ENCODE measurements at places on chromosomes 5 and 9.
A peak's percentile ranks its signal among the peaks of the same experiment; 100 is the strongest.

DNA sequence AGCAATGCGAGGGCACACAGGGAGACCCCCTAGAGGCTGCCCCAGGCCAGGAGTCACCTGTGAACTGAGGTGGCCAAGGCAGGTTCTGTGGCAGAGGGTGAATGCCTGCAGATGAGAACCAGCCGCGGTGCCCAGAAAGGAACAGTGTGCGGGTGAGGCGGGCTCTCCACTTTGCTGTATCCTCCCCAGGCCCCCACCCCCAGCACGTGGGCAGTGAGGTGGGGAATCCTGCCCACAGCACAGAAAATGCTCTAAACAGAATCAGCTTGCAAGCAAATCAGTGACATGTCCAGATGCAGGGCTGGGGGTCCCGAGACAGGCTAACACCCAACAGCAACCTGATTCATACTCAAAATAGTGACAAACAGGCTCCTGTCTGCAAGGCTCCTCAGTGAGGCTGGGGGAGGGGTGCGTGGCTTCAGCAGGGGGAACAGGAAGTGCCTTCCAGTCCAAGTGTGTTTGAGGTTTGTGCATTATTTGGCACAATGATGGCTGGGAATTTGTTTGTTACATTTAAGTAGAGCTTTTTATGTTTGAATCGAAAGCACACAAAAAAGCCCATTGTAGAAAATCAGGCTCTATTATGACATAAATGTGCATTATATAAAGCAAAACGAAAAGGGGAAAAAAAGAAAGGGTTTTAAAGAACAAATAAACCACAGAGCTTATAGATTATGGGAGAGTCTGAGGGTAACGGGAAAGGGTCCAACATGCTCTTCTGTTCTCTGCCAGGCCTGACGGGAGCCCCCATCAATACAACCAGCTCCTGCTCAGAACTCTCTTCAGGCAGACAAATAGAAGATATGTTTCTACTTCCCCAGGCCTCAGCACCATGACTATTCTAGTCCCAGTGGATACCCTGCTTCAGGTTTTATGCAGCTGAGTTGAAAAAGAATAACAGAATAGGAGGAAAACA is 201.3 kb downstream of the HSD17B3 start:
- no peak for DNase-seq

- DNase-seq, result no peak
These were observed 54.7 kb downstream of the ANXA2R start for GRCh38 chr5:42985129-42986037.

GRCh38 chr5:79168031-79168430 is 56.4 kb downstream of the BHMT start:
- DNase-seq, result no peak

GRCh38 chr5:129392681-129393080 is 67.4 kb upstream of the ADAMTS19 start:
- no peak for DNase-seq

DNA sequence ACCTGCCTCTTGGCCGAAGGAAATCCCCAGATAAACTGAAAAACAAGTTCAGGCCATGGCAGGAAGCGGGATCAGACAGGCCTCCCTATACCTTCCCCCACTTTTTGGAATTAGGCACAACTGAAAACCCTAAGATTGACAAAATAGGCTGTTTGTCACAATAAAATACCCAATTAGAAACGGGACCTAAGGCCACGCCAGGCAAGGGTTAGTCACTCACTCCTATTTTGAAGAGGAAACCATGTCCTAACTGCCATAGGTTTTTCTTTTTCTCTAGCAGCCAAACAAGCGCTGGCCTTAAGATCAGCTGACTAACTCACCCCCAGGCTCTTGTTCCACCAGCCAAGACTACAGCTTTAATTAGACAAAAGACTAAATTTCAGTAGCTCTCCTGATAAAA is 11.9 kb downstream of the FBP2 start:
- DNase-seq, result no peak

DNA sequence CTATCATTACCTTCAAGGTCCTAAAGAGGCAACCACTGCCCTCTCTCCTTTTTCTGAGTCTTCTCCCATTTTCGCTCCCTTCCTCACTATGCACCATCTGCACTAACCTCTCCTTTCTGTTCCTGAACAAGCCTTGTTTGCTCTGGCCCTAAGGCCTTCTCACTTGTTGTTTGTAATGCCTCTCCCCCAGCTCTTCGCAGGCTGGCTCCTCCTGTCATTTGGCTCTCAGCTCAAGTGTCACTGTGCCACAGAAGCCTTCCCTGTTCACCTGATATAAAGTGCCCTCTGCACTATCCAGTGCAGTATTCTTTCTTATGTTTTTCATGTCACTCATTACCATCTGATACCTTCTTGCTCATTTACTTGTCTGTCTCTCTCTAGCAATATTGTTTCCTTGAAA is 303.7 kb downstream of the KCNN2 start:
- no peak for DNase-seq

DNA sequence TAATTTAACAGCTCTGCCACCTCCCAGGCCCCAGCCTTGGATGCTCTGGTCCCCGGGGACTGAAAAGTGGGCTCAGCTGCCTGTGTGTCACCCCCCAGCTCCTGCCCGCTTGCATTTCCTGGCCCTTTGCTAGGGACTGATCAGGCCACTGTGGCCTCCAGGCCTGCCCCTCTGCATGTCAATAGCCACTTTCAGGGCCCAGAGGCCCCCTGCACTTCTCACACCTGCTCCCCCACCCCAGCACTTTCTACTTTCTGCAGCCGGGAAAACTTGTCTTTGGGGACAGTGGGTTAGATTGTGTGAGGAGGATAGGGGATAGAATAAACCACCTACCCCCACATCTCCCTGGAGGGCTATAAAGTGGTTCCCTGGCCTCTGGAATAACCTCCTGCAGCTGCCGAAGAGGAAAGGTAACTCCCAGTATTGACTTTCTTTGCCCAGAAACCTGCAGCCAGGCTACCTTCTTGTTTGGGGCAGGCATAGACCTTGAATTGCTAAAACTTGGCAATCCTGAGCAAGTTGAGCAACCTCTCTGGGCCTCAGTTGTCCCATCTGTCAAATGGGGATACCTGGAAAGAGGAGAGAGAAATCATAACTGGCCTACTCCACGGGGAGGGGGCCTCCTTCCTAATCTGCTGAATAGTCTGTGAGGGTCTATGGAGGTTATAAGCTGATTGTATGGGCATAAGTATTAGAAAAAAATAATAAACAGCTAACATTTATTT is 7.8 kb downstream of the AIF1L start:
- no peak for DNase-seq

DNA sequence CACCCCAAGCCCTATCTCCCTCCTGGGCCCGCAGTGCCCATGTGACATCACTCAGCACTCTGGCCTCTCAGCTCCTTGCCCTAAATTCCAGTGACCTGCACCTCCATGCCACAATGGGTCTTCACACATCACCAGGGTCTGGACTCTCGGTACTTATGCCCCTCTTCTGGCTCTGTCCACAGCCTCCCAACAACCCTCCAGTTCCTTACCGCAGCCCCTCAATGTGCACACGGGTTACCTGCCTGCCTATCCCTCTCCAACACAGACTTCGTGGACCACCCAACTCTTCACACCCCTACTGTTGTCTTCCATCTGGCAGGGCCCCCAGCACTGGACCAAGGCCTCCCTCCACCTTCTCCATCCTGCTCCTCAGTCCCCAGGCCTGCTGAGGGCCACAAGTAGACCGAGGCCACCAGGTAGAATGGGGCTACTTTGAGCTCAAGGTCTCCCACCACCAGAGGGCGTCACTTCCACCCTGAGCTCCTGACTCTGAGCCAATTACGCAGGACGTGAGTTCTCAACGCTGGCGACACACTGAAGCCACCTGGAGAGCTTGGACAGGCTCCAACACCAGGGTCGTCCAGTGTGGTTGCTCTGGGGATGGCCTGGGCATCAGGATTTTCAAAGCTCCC is 172.1 kb downstream of the GABBR2 start:
- no peak for DNase-seq

- no peak for DNase-seq
These were observed 36.4 kb downstream of the POU5F2 start for GRCh38 chr5:93704996-93705395.

DNA sequence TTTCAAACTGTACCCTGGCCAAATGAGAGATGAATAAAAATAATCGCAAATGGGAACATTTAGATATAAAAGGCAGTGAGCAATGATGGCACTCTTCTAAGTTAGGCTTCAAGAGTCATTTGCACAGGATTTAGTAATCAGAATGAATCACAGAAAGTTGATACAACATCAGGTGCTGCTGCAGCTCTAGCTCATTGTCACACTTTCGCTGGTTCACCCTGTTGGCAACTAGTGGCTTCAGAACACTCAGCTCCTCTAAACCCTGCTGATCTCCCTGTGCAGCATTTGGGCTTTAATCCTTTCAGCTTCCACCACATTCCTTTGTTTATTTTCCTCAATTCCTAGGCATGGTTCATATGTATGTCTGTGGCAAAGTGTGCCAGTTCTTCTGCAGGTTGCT is 2071.2 kb upstream of the CDH6 start:
- no peak for DNase-seq

GRCh38 chr5:14107536-14107935 is 35.6 kb upstream of the TRIO start:
- no peak for DNase-seq

- DNase-seq, result no peak
These were observed 73.4 kb upstream of the DNAH5 start for GRCh38 chr5:14017904-14018303.

- DNase-seq, result no peak
These were observed 5.7 kb downstream of the QSOX2 start for GRCh38 chr9:136239983-136240330.

DNA sequence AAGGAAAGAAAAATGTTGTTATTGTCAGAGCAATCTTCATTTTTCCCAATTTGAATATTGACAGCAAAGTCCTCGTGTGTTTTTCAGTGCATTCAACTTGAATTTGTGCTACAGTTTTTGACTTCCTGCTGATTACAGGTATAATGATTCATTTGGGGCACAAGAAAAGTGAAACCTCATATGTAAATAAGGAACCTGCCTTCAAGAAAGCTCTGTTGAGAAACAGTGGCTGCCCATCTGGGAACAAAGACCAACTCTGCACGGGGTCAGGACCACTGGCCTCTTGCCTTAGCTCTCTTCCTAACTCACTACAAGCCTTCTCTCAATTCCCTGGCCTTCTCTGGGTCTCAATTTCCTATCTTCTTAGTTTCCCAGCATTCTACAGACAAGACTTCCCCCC is 21.0 kb downstream of the TIMD4 start:
- peak; percentile 12 for DNase-seq

DNA sequence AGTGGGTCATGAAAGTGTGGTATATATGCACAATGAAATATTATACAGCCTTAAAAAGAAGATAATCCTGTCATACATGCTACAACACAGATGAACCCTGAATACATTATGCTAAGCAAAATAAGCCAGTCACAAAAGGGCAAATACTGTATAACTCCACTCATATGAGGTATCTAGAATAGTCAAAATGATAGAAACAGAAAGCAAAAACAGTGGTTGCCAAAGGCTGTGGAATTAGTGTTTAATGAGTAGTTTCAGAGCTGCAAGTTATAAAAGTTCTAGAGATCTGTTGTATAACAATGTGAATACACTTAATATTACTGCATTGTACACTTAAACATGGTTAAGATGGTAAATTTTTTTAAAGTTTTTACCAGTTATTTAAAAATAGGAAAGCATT is 135.0 kb downstream of the OXCT1 start:
- no peak for DNase-seq

DNA sequence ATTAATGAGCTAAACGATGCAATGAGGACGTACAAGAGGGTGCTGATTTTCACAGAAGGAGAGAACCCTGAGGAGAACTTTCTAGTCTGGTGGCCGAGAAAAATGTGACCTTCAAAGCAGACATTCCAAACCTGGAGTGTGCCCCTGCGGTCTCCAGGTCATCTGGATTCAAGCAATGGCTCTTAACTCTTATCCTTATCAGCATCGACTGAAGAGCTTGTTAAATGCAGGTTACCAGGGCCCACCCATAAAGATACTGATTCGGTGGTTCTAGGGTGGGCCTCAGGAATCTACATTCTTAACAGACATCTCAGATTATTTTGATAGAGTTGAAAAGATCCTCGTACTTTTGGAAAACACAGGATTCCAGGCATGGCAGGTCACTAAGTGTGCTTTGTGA is 103.6 kb upstream of the SAP30L start:
- no peak for DNase-seq

DNA sequence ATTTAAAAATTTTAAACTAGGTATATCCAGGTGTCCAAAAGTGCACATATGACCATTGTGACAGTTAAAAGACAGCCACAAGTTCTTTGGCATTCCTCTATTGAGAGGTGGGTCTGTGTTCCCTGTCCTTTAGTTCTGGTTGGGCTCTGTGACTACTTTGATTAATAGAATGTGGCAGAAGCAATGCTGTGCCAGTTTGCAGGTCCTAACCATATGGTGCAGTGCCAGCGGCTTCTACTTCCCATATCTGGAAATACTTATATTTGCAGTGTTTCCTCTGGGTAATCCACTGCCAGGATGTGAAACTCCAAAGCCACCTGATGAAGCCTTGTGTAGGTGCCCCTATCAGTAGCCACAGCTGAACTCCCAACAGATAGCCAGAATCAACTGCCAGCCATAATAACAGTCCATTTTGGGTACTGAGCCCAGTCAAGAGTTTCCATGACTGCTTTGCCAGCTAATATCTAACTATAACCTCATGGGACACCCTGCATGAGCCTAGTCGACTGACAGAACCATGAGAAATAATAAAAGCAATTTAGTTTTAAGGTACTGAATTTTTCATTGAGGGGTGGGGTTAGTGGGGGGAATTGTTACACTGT is 361.0 kb upstream of the SEMA6A start:
- no peak for DNase-seq

DNA sequence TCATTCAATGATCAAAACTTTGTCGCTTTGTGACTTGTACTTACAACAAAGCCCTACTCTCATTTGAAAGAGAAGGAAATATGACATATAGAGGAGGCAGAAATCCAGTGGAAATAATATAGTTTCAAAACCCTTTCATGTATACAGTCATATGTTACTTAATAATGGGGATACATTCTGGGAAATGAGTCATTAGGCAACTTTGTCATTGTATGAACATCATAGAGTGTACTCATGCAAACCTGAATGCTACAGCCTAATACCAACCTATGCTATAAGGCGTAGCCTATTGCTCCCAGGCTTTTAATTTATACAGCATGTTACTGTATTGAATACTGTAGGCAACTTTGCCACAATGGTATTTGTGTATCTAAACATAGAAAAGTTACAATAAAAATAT is 69.0 kb upstream of the SMC2 start:
- DNase-seq, result no peak

- no peak for DNase-seq
These were observed 25.6 kb downstream of the TMEFF1 start for GRCh38 chr9:100498592-100498991.

- DNase-seq, result no peak
These were observed 993.5 kb upstream of the SEMA6A start for GRCh38 chr5:117568126-117568525.

All from T-helper 2 cell treated with Interferon-gamma antibody and Interleukin-4, amounts not matched to agents 5 μg/mL and 100 μg/mL, for 36 hours (primary cell).